ENCODE measurements at places on chromosomes 1 and 21.

DNA sequence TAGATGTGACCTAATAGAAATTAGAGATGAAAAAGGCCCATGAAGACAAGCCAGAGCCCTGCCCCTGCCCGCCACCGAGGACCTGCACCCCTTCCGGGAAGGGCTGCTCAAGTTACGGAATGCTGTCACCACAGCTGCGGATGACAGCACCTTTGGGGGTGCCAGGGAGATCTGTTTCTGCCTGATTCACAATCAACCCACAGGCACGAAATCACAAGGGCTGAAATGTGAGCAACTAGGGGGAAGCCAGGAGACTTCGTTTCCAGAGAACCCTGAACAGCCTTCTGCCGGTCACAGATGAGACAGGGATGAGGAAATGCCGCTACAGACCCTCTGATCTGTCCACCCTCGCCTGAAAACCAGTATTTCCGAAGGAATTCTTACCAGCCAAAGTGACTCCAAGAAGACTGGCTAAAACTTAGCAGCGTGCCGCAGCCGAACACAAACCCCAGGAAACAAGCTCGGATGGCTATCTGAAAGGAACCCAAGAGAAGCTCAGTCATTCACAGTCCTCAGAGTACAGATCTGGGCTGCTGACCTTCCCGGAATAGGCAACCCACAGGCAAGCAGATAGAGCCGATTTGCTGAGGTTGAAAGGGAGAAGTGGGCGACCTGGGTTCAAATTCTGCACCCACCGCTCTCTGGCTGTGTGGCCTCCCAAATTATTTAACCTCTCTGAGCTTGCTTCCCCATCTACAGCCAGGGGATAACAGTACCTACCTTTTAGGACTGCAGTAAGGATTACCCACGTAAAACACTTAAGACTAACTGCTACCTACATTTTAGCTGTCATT is 1.1 kb downstream of the ICMT start:
- no peak for ATAC-seq

GRCh38 chr1:174663358-174663757 is 215.6 kb downstream of the GPR52 start:
- ATAC-seq: no peak

GRCh38 chr21:45423201-45423955 is 18.4 kb downstream of the COL18A1 start:
- no peak for ATAC-seq

- ATAC-seq: peak; percentile 33
Measured at GRCh38 chr1:58979086-58979485, 195.2 kb upstream of the JUN start.

- no peak for ATAC-seq
Measured at GRCh38 chr1:30883389-30884172, 25.0 kb downstream of the SDC3 start.

DNA sequence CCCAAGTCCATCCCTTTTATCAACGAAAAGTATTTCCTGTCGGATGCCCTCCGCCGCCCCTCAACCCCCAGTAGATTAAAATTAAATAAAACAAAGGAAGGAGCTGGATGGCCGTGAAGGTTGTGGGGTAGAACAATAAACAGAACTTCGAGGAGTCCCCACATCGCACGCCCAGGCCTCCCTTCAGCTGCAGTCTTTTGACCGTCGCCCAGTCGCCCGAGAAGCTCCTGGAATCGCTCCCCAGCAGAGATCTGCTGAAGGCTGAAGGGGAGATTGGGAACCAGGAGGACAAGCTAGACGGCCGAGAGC is 905 bp downstream of the BARHL2 start:
- no peak for ATAC-seq
